ENCODE measurements at places on chromosomes 3 and 15. TPM values are rescaled to one million over a fixed set of nuclear protein-coding genes. Genes with fewer than 3 reads are reported as not detected.

DNA sequence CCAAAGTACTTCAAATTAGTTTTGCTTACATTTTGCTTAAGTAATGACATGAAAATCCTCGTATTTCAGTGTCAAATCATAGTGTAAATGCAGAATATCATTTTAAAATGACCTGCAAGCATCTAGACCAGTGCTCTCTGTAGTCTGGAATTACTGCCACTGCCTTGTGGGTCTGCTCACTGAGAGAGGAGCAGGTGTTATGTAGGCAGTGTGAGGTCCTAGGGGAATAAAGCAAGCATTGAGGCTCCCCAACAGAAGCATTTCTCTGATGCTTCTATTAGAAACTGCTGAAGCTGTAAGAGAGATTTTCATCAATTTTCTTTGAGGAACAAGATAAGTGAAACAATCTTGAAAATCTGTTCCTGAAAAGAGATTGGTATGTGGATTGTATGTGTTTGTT is 253.2 kb downstream of the BBX start:
- no peak for DNase-seq

The PTPRG gene
- total RNA-seq: 108 TPM

DNA sequence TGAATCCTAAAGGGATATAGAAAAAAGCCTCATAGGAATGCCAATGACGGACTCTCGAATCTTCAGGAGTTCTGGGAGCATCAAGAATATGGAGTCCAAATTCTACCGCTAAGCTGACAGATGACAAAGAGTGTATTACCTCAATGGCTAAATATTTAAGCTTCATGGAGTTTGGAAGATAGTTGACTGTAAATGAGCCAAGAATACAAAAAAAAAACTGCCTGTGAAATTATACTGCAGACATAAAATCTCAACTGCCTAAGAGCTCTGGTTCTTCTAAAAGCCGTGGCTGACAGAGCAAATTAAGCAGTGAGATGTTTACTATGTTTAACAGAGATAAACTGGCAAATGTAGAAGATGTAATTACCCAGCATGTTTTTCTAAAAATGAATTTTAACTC is 140.0 kb downstream of the GADL1 start:
- no peak for DNase-seq

DNA sequence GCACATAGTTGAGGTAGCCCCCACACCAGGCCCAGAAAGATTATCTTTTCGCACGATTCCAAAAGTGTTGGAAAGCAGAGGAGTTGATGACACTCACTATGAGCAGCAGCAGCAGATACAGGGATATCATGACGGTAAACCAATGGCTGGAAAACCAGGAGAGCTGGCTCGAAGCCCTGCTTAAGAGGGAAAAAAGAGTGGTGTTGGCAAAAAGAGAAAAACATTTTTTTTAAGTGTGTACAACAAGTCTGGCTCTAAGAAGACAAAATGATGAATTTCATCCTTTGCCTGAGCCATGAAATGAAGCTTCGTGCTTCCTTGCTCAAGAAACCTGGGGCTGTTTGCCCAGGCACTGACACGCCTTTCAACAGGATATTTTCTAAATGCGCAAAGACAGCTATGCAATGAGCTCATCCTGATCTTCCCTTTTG is 27.3 kb downstream of the PARP16 start:
- DNase-seq: no peak

GRCh38 chr3:13172644-13173013 is 99.4 kb upstream of the IQSEC1 start:
- DNase-seq: no peak

GRCh38 chr15:68984586-68984985 is 29.9 kb upstream of the NOX5 start:
- no peak for DNase-seq

DNA sequence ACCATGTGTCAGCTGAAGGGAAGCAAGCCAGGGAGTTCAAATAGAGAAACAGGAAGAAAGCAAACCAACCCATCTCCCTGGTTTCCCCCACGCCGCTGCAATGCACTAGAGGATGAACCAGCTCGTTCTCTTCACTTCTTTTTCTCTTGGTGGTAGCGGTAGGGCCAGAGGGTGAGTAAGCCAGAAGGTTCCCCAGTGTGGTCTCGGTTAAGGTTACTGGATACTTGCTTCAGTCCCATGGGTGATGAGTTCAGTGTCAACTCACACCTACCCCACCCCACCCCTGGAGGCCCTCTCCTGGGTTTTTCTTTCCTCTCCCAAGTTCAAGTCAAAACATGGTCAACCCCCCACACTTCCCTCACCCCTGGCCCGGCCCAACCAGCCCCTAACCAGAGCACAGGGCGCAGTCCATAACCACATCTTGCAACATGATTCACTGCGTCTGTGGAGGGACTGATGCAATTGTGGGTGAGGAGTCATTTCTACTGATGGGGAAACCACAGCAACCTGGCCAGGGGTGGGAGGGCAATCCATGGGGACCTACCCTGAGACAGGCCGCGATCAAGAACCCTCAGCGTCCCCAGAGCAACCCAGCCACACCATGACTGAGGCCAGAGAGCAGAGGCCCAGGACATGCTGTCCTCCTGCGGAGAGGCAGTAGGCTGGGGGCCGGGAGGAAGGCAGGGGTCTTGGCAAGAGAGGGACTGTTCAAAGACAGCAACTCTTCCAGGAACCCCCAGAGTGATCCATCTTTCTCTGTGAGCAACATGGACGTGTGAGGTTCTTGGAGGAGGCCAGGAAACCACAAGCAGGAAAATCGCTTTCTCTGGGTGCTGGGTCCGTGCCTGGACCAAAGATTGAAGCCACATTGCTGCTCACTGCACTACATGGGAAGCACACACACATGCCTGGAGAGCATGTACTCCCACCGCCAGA is 276.6 kb downstream of the UACA start:
- DNase-seq: no peak

DNA sequence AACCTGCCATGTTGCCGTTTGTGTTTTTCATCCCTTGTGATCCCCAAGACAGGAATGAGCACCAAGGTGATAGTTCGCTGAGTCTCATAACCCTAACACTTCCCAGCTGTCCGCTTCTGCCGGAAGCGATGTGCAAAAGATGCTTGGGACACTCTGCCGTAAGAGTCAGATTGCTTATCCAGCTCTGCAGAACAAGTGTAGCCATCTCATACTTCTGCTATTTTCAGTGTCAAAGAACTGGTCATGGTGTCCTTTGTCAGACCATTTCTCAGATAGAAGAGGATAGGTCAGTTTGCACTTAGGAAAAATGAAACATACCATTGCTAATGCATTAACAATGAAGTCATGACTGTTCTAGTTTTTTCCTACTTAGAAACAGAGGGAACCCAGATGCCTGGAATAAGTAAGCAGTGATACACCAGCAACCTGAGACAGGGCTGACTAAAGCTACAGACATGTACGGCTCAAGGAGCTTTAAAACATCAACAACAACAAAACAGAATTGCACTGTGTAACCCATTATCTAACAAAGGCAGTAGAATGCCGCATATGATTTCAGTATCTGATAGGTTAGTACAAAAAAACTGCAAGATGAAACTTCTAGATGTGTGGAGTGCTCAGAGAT is 134.0 kb upstream of the IL12A start:
- no peak for DNase-seq

The VEPH1 gene
- 3.2 TPM for total RNA-seq

GRCh38 chr15:24067733-24068501 is 380.8 kb upstream of the NDN start:
- no peak for DNase-seq

DNA sequence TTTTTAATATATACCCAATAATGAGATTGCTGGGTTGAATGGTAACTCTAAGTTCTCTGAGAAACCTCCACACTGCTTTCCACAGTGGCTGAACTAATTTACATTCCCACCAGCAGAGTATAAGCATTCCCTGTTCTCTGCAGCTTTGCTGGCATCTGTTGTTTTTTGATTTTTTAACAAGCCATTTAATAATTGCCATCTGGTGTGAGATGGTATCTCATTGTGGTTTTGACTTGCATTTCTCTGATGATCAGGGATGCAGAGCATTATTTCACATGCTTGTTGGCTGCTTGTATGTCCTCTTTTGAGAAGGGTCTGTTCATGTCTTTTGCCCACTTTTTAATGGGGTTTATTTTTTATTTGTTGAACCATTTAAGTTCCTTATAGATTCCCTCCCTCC is 75.0 kb upstream of the EPHB3 start:
- DNase-seq: no peak

The ZPLD1 gene
- not detected for total RNA-seq

The DUOXA2 gene
- not detected for total RNA-seq

DNA sequence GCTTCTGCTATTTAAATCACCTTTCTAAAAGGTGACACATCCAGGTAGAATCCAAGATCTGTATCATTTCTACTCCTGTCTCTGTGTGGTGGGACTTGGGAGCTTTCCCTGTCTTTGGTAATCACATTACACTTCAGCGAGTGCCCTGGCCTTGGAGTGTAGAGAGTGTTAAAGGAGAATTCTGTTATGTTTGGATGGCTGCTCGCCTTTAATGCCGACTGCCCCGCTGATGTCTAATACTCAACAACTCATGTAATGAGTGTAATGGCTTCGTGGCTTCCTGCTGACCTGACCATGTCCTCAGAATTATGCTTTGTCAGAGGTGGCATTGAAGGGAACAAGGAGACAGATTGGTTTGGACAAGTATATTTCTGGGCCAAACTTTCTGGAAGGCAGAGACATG is 66.3 kb upstream of the LRTM1 start:
- DNase-seq: no peak

- DNase-seq: no peak
Observed at GRCh38 chr15:70024521-70024920, 73.2 kb downstream of the TLE3 start.

DNA sequence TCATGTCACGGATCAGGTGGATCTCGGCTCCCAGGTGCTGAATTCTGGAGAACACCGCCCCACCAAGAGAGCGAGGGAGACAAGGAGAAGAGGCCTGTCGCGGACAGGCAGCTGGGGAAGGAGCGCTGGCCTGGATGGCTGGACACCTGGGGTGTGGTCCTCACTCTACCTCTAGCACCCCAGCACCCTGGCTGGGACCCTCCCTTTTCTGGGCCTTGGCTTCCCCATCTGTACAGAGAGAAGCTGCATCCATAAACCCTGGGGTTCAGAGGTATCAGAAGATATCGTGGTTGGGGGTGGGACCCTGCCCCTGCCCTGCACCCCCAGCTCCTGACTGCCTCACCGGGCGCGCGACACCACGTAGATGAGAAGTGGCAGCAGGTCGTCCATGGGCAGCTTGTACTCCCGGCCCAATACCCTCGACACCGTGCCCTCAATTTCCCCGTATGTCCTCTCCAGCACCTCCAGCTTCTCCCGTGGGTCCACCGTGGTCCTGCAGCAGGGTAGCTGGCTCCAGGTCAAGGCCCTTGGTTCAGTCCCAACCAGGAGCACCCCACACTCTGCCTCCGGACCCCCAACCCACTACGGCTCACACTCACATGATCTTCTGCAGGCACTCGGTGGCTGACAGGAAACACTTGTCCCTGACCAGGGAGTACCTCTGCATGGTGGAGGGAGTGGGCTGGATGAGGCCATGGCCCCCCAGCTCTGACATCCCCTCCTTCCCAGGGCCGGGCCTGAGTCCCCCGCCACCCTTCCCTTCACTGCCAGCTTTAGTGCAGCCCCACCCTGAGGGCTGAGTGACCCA is 21.7 kb downstream of the ALS2CL start:
- DNase-seq: peak; percentile 4

The P2RY13 gene
- total RNA-seq: 2.2 TPM

DNA sequence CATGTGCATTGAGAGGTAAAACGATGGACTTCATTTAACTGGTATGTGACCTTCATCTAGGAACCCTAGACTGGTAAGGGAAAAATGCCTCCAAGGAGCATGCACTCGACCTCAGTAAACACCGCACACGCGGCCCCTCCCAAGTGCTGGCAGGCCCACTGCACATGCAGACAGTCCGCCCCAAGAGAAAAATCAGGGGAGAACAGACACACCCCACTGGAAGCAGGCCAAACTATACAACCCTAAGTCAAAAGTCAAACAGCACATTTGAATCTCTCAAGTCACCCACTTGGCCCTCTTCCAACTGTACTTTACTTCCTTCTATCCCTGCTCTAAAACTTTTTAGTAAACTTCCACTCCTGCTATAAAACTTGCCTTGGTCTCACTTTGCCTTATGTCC is 250.1 kb upstream of the HES1 start:
- no peak for DNase-seq

The GOLGA8G gene
- total RNA-seq: not detected

GRCh38 chr15:28106294-28107110 is 7.4 kb upstream of the OCA2 start:
- no peak for DNase-seq

The MUC4 gene
- total RNA-seq: not detected

The NOP10 gene
- total RNA-seq: 171 TPM

- DNase-seq: no peak
Observed at GRCh38 chr3:34196914-34197313, 398.5 kb downstream of the PDCD6IP start.

DNA sequence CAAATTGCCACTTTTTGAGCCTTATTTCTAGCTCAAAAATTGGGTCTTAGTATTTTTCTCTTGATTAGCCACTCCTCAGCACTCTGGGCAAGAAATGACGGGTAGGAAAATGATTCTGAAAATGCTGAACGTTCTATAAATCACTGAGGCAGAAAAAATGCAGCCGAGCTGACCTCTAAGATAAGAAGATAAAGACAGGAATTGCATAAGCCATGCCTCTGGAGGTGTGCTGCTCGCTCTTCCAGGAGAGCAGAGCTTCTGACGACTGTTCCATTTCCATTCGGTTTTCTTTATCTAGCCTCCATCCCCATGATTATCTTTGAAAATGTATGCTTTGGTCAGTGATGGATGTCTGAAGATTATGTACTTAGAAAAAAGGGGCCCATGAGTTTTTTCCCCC is 558.8 kb upstream of the ADAMTS9 start:
- DNase-seq: no peak

GRCh38 chr3:9161298-9161697 is 88.1 kb downstream of the SRGAP3 start:
- no peak for DNase-seq

The FSD2 gene
- not detected for total RNA-seq

GRCh38 chr15:78938658-78939488 is 6.0 kb downstream of the CTSH start:
- no peak for DNase-seq

- DNase-seq: no peak
Observed at GRCh38 chr15:93987068-93987467, 244.3 kb upstream of the MCTP2 start.

- no peak for DNase-seq
Observed at GRCh38 chr3:48344867-48345507, 11.5 kb upstream of the SPINK8 start.

GRCh38 chr3:4753073-4753691 is 226.1 kb upstream of the BHLHE40 start:
- DNase-seq: no peak

- DNase-seq: no peak
Observed at GRCh38 chr15:73258271-73259108, 110.3 kb downstream of the HCN4 start.

Measured in omental fat pad (tissue), 4 donors.